ENCODE measurements at places on chromosomes 12 and 14.

- DNase-seq: no peak
These were observed 13.8 kb downstream of the TMED10 start for GRCh38 chr14:75162631-75163030.

GRCh38 chr14:60681271-60681670 is 32.0 kb upstream of the SIX1 start:
- DNase-seq: no peak

GRCh38 chr12:1794440-1795090 is 25.8 kb upstream of the LRTM2 start:
- no peak for DNase-seq

DNA sequence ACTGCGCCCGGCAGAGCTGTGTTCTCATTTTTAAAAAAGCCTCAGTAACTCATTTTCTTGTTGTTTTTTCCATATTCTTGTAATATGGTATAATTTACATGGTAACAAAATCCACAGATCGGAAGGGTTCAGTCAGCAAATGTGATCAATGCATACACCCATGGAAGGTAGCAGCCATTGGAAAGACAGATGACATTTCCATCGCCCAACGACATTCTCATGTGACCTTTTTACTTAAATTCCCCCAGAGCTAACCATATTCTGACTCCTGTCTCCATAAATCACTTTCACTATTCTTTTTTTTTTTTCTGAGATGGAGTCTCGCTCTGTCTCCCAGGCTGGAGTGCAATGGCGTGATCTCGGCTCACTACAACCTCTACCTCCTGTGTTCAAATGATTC is 4.9 kb downstream of the PEBP1 start:
- no peak for DNase-seq

GRCh38 chr14:95106971-95107370 is 50.4 kb downstream of the DICER1 start:
- no peak for DNase-seq

DNA sequence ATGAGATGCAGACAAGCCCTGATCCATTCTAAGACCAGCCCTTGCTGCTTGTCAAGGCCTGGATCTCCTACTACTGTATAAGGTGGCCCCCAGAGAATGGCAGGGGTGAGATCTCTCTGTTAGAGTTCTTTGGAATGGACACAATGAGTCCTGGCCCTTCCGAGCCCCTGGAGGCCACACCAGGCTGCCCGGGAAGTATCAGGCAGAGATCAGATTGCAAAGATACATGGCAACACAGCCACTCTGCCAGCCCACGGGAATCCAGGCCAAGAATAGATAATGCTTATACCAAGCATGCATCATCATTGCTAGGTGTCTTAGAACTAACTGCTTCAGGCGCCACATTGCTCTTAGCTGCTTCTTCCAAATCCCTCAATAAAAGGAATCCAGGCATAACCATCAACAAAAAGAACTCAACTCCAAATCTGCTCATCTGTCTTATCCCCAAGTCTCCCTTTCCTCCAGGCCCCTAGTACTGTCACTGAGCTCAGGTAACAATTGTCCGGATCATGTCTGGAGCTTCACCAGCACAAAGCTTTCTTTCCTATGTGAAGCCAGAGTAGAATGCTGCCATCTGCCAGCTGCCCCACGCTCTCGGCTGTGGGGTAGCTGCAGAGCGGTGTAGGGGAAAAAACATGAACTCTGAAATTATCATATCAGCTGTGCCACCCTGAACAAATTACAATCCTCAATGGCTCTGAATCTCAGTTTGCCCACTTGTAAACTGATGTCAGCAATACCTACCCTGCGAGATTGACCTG is 5.5 kb upstream of the VASH1 start:
- DNase-seq: no peak

- no peak for DNase-seq
These were observed 21.7 kb downstream of the NT5DC3 start for GRCh38 chr12:103819312-103819711.

GRCh38 chr14:77031759-77032490 is 3.4 kb upstream of the IRF2BPL start:
- no peak for DNase-seq

DNA sequence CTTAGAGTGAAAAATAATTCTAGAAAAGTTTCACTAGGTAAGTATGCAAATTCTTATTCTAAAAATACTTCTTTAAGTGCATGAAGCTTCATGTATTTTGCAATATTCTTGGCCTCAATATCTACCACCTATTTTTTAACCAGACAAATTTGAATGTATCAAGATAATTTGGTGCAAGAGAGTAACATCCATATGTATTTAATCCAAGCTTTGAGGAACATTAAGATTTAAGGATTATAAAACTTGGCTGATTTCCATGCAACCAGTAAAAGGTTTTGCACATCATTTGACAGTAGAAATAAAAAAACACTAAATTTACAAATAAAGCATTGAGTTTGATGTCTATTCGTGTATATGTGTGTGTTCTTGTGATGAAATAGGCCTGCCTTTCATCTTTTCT is 7.7 kb downstream of the LUM start:
- DNase-seq: peak; percentile 21

DNA sequence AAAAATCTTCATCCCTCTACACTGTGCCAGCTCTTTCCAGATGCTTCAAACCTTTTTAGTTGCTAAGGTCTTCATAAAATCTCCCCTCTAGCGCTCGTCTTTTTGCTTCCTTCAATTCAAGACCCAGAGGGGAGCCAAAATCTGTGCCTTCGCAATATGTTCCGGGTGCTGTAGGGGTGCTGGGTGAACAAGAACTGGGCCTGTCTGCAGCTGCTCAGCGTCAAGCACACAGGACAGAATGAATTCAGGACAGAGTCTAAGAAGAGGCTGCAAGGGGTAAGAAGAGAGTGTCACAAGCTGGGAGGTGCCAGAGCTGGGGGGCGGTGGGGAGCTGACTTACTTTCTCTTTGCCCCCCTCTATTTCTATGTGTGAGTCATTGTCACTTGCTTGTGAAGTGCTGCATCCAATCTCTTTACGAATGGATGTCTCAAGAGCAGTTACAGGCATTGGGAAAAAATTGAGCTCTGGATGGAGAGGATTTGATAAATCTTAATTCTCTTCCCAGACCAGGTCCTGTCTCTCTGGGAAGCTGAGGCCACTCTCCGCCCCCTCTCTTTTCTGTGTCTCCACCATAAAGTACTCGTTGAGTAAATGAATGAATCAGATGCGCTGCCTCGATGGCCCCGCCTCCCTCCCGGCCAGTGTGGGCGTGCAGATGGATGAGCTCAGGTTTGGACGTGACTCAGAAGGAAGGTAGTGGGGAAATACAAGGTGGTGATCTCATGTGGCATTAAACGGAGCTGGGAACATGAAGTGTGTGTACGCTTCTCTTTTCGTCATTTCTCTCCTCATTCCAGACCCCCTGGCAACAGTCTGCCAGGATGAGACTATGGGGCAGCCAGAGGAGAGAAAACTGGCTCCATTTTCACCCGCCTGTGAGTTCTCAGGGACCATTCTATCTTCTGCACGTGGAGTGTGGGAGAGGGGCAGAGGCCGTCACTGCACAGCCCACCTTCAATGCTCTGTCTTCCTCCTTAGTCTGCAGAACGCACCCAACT is 91.3 kb downstream of the TSPAN9 start:
- no peak for DNase-seq

DNA sequence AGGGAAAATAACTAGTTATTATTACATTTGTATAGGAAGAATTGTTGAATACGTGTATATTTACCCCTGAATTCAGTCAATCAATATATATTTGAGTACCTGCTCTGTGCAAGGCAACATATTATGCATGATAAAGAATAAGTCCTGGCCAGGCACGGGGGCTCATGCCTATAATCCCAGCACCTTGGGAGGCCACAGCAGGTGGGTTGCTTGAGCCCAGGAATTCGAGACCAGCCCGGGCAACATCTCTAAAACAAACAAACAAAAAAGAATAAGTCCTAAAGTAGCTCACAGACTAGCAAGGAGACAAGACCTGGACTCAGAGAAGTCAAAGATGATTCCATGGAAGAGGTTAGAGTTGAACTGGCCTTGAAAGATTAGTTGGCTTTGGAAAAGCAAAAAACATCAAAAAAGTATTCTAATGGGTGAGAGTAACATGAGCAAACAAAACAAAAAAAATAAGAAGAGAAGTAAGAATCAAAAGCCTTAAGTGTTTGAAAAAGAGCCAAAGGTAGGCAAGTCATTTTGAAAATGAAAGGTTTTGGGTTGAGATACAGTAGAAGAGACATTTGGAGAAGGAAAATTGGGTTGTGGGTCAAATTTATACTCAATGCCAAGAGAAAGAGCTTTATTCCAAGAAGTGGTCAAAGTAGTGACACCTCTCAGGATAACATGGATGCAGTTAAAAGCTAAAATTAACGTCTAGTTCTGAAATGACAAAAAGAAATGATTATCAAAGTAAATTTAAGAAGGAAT is 115.2 kb upstream of the BCAT1 start:
- DNase-seq: no peak

Measured in NCI-H526 (cell line).